ENCODE measurements at places on chromosomes 4 and X.

GRCh38 chrX:18799911-18800310 is 92.5 kb downstream of the PPEF1 start:
- no peak for DNase-seq

DNA sequence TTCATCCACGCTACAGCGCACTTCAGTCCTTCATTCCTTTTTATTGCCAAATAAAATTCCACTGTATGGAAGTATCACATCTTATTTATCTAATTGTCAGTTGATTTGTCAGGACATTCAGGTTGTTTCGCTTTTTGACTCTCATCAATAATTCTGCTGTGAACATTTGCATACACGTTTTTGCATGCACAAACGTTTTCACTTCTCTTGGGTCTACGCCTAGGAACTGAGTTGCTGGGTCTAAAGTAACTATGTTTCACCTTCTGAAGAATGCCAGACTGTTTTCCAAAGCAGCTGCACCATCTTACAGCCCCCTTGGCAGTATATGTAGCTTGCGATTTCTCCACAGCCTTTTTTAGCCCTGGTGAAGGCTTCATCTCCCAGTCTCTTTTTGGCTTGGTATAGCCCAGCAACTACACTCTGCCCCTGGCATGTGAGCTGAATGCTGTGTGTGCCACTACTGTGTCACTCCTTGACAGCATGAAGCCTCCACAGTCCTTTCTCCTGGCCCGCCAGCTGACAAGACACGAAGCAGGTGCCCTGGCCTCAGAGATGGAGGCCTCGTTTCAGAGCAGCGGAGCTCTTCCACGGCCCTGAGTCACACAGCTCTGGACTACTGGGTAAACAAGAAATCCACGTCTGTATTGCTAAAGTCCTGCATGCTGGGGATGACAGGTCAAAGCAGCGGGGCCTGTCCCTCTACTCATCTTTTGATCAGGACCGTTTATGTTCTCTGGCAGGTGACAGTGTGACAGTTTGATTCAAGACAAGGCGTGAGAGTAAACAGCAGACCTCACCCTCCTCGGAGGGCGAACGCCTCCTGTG is 75.5 kb downstream of the NSUN7 start:
- no peak for DNase-seq

DNA sequence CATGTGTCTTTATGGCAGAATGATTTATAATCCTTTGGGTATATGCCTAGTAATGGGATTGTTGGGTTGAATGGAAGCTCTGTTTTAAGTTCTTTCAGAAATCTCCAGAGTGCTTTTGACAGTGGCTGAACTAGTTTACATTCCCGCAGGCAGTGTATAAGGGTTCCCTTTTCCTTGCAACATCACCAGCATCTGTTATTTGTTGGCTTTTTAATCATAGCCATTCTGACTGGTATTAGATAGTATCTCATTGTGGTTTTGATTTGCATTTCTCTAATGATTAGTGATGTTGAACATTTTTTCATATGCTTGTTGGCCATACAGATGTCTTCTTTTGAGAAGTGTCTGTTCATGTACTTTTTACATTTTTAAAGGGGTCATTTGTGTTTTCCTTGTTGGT is 129.8 kb downstream of the TBCK start:
- DNase-seq, result no peak

- DNase-seq, result no peak
Measured at GRCh38 chr4:95825546-95825945, 14.3 kb upstream of the PDHA2 start.

DNA sequence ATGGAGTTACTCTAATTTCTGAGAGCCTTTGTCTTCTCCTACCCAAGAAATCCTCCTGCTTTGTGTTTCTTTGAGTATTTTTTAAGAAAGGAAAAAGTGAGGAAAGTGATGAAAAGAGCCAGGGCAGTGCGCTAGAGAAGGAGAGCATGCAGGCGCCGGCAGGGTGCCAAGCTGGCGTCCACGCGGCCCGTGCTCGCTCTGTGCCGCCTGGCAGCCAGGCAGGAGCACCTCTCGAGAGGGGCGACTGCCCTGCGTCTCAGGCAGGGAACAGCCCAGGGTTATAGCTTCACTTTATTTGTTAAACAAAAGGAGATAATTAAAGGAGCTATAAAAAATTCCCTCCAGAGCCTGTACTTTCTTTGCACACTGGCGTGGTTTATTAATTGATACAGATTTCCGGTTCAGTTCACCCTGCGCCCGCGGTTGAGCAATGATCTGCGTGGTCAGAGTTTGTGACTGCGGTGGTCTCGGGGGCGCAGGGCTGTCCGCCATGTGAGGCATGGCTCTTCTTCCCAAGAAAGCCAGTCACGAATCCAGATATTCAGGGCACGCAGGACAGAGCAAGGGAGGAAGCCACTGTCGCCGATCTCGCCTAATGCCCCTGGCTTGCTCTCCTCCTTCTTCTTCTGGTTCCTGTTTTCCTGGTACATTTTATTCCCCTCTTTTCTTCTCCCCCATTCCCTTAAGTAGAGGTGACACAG is 110.8 kb upstream of the PAQR3 start:
- DNase-seq, result no peak

GRCh38 chrX:121733514-121733913 is 686.1 kb downstream of the GLUD2 start:
- no peak for DNase-seq
